Type B pancreatic cell (in vitro differentiated cells): ENCODE measurements at places on chromosomes 5 and 9.

DNA sequence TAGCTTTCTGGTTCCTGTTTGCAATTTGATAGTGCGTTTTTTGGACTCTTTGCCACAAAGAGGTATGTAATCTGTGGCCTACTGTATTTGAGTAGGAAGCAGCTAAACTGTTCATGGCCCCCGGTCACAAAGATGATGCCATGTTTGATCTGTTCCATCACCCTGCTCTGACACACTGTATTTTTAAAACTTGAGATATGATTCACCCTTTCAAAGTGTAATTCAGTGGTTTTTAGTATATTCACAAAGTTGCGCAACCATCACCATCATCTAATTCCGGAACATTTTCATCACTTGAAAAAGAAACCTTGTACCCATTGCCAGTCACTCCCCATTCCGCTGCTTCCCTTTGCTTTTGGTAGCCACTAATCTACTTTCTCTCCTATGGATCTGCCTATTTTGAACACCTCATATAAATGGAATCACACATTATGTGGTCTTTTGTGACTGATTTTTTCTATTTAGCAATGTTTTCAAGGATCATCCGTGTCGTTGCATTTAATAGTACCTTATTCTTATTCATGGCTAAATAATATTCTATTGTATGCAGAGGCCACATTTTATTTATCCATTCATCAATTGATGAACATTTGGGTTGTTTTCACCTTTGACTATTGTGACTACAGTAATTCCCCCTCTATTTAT is 141.6 kb downstream of the NR3C1 start:
- DNase-seq: no peak

GRCh38 chr5:67730917-67731474 is 484.6 kb upstream of the PIK3R1 start:
- DNase-seq: no peak

DNA sequence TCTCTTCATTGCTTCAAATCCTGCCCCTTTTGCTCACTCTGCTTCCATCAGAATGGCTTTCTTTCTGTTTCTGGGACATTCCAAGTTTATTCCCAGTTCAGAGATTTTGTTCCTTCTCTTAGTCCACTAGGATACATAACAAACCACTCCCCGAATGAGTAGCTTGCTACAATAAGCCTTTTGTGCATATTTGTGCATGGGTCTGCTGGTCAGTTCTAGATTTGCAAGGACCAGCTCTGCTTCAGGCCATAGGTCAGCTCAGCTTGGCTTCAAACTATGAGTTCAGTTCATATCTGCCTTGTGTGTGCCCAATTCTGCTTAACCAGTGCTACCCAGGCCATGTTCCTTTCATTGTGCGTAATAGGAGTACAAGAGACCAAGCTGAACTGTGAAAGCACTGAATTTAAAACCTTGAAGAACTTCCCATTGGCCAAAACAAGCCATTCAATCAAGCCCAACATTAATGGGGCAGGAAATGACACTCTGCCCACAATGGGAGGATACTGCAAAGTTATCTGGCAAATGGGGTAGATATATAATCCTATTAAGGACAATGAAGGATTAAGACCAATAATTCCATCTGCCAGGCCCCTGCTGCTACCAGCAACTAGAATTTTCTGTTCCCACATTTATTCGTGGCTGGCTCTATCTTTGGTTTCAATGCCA is 328.8 kb downstream of the PRELID2 start:
- no peak for DNase-seq

- no peak for DNase-seq
Observed at GRCh38 chr5:176676361-176676824, 29.1 kb downstream of the TSPAN17 start.

- no peak for DNase-seq
Observed at GRCh38 chr5:119284031-119284430, 71.8 kb upstream of the TNFAIP8 start.

GRCh38 chr9:16754662-16755061 is 115.8 kb downstream of the BNC2 start:
- DNase-seq: no peak

- DNase-seq: no peak
Observed at GRCh38 chr9:34654323-34655051, 2.5 kb downstream of the IL11RA start.

- no peak for DNase-seq
Observed at GRCh38 chr9:116555556-116556155, 131.4 kb upstream of the TRIM32 start.

GRCh38 chr9:117706421-117707116 is 2.4 kb downstream of the TLR4 start:
- DNase-seq: no peak

- no peak for DNase-seq
Observed at GRCh38 chr5:66680221-66680620, 84.0 kb downstream of the MAST4 start.

- peak; percentile 63 for DNase-seq
Observed at GRCh38 chr9:134594078-134594941, 47.3 kb upstream of the COL5A1 start.

GRCh38 chr5:52898961-52899680 is 90.0 kb upstream of the ITGA2 start:
- DNase-seq: no peak

DNA sequence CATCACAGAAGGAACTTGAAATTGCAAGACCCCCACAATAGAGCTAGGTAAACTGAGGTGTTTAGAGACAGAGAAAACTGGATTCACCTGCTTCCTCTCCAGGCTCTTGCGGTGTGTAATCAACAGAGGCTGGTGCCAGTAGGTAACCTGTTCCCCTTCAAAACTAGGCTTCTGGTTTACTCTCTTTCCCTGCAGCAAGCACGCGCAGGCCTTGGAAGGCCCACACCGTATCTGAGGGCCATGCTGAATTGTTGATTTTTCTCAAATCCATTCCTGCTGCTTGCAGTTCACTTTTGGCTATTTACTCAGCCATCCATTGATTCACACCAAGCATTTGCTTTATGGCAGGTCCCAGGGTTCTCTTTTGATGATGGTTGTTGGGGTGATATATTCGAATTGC is 667 bp upstream of the FRRS1L start:
- DNase-seq: no peak

DNA sequence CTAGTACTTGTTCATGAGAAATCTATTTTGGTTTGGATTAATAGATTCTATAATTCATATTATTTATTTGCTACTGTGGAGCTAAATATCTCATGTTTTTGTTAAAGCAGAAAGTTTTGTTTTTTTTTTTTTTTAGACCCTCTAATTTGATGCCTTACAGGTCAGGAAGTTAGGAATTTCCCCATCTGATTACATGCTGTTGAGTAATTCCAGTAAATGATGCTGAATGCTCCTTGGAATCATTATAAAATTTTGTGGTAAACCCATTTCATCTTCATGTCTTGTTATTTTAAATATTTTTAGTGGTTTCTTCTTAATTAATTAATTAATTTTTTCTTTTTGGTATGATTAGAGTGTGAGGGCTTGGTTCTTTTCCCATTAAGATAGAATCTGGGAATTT is 35.6 kb downstream of the NNT start:
- DNase-seq: no peak

DNA sequence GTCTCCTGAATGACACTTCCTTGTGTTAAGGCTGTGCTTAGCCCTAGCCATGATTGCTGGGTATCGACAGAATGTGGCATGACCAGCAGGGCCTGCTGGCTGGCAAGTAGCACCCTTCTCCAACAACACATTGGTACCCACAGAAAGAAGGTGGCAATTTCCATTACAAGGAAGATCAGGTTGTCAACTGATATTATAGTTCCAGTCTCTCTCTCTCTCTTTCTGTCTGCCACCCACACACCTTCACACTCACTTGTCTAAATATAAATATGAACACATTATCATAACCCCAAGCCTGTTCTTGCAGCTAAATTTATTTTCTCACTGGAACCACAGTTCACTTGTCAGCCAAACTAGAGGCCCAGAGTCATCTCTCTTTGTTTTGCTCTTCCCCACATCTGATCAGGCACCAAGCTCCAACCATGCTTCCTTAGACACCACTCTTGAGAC is 408.1 kb upstream of the PIK3R1 start:
- no peak for DNase-seq

- DNase-seq: no peak
Observed at GRCh38 chr9:72633966-72634365, 112.6 kb downstream of the TMC1 start.

DNA sequence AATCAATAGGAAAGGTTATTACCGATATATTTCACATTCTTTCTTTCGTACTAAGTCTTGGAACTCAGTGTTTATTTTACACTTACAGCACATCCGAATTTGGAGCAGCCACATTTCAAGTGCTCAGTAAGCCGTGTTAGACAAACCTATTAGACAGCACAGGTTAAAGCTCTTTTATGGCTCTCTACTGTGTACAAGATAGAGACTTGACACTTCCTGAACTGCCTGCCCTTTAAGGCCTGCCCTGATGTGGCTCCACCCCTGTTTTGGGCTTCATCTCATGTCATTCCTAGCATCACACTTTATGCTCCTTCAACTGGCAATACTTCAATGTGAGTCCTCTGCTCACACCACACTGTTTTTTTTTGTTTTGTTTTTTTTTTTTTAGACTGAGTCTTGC is 23.5 kb upstream of the SUSD1 start:
- DNase-seq: no peak

- DNase-seq: peak; percentile 63
Observed at GRCh38 chr9:22005702-22006606, 3.2 kb downstream of the CDKN2B start.

DNA sequence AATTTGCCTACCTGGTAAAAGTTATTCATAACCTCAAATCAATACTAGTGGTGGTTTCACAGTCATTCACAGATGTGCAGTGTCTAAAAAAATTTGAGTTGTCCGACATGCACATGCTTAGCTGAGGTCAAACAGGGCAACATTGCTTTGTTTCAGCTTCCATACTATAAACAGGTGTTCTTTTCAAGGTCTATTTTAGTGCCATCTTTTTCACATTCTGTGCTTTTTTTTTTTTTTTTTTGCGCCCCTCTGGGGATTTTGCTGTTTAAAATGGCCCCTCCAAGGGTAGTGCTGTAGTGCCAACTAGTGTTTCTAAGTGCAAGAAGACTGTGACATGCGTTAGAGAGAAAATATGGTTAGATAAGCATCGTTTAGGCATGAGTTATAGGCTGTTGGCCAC is 14.5 kb downstream of the PHAX start:
- DNase-seq: no peak

GRCh38 chr9:94782355-94783101 is 56.0 kb downstream of the AOPEP start:
- DNase-seq: no peak

DNA sequence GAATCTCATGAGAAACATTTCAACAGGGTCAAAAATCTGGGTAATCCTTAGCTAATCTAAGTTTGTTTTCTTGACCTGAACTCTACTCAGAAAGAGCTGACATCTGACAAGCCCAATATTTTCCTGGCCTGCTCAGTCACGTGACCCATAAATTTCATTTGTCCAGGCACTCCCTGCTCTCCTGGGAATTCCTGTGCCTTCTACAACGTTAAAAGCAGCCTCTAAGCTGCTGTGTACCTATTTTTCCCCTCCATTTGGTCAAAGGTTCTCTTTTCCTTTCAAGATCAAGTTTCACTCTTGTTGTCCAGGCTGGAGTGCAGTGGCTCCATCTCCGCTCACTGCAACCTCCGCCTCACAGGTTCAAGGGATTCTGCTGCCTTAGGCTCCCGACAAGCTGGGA is 148.8 kb upstream of the ABCA1 start:
- DNase-seq: no peak

GRCh38 chr9:74610523-74611061 is 113.5 kb downstream of the RORB start:
- DNase-seq: no peak

GRCh38 chr5:114782869-114783268 is 386.8 kb downstream of the TRIM36 start:
- DNase-seq: no peak

GRCh38 chr9:95773053-95773418 is 102.5 kb upstream of the ERCC6L2 start:
- DNase-seq: no peak

DNA sequence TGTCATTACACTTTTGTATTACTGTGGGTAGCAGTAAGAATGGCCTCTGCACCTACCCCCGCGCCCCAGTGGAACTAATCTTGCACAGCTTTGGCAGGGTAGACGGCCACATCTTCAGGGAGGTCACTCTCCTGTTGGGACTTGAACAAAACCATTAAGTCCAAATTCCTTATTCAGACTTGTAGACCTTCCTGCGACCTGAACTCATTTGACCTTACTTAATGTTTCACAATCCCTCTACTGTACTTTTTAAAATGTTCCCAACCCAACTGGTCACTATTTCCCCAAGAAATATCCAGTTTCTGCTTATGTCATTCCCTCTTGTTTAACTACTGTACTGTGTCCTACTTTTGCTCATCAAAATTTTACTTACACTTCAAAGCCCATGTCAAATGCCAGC is 5.3 kb upstream of the FAM120AOS start:
- no peak for DNase-seq

DNA sequence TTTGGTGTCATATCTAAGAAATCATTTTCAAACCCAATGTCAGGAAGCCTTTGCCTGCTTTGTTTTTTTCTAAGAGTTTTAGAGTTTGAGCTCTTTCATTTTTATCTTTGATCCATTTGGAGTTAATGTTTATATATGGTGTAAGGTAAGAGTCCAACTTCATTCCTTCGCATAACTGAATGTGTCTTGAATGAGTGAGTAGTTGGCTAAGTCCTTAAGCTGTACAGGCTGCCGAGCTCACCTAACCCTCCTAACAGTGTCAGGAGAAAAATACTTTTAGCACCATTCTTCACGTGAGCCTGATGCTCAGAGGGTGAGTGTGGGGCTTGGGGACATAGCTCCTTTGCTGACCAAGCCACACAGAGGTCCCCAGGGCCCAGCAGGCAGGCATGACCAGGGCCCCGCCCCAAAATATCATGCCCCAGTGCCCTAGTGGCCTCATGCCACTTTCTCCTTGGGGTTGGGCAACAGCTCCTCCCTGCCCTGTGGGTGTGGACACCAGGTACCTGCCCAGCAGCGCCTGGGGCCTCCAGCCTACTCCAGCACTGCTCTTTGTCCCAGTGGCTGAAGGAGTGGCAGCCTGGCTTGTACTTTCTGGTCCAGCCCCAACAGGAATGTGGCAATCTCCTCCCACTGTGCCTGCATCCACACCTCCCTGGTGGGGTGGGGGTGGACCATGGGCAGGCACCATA is 17.2 kb downstream of the PPARGC1B start:
- DNase-seq: no peak

- no peak for DNase-seq
Observed at GRCh38 chr5:142145106-142145900, 36.7 kb downstream of the NDFIP1 start.

DNA sequence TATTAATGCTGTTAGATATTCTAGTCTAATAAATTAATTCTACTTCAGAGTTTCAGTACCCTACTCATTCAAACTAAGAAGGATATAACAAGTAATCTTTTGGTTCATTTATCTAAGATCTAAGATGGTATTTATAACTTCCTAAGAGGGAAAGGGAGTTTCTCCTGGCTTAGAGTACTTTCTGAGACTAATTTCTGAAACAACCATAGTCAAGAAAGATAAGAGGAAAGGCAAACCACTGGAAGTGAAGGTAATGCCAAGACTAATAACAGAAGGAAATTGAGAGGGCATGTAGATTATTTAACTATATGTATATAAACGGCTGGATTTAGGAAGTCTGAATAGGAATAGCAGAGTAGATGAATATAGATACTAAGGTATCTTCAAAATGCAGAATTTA is 112.4 kb upstream of the ACOT12 start:
- no peak for DNase-seq
